ENCODE measurements at places on chromosomes 12 and 14. TPM values are rescaled to one million over a fixed set of nuclear protein-coding genes. Genes with fewer than 3 reads are reported as not detected.

Gene FAM222A
- 2.7 TPM for polyA plus RNA-seq

Gene NYNRIN
- 0.63 TPM for polyA plus RNA-seq

Gene GPR65
- polyA plus RNA-seq, result not detected

Gene GLI1
- 0.09 TPM for polyA plus RNA-seq

Gene EGLN3
- 27.3 TPM for polyA plus RNA-seq

GRCh38 chr14:64082837-64083236 lies 211.3 kb downstream of the ESR2 start:
- H3K27ac ChIP-seq, result no peak overlapping the region
- no peaks in the 10 kb centered on the region for H3K4me1 ChIP-seq
- no peak overlapping the region for H3K4me3 ChIP-seq
- DNase-seq, result no peak
- no peaks in the 10 kb centered on the region for H3K27me3 ChIP-seq

GRCh38 chr14:101181446-101182313 lies 278.2 kb upstream of the RTL1 start:
- no peak overlapping the region for H3K4me3 ChIP-seq
- H3K4me1 ChIP-seq, result no peaks in the 10 kb centered on the region
- DNase-seq, result no peak
- no peaks in the 10 kb centered on the region for H3K36me3 ChIP-seq
- H3K27ac ChIP-seq, result no peak overlapping the region

DNA sequence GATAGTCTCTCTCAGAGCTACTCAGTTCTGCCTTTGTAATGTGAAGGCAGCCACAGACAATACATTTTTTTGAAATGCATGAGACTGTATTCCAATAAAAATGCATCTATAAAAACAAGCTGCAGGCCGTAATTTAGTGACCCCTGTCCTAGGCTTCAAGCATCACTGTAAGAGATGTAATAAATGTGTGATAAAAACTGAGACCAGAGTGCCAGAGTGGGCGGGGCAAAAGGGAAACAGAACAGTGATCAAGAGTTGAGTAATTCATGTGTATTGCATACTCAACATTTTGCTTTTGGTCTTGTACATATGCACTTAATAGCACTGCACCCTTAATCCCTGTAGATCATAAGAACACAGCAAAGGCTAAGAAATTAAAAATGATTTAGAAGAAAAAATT lies 743.5 kb downstream of the DIO2 start:
- H3K27ac ChIP-seq, result no peak overlapping the region
- DNase-seq, result no peak

DNA sequence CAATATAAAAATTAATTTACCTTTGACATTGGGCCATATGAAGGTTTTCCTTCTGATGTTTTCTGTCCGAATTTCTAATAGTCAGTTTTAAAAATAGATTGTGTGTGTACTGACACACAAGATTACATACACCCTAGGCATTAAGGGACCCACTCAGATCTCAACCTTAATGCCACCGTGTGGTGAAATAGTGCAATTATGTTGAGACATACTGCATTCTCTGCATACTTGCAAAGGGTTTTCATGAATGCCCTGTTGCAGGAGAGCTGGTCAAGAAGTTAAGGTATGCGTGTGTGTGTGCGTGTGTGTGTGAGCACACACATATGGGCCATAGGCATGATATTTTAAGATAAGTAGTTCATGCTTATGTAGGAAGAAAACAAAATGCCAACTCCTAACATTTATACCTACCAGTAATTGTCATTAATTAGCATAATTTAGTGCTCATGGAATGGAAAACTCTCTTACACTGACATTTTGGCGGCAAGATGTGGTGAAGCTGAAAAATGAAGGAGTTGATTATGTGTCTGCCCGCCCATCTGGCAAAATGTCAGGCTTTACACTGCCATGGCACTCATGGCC lies 58.8 kb downstream of the PIK3C2G start:
- no peaks in the 10 kb centered on the region for H3K4me1 ChIP-seq
- peak; percentile 74 for DNase-seq
- no peaks in the 10 kb centered on the region for H3K36me3 ChIP-seq
- no peak overlapping the region for H3K4me3 ChIP-seq
- no peaks in the 10 kb centered on the region for H3K27me3 ChIP-seq
- no peak overlapping the region for H3K27ac ChIP-seq

DNA sequence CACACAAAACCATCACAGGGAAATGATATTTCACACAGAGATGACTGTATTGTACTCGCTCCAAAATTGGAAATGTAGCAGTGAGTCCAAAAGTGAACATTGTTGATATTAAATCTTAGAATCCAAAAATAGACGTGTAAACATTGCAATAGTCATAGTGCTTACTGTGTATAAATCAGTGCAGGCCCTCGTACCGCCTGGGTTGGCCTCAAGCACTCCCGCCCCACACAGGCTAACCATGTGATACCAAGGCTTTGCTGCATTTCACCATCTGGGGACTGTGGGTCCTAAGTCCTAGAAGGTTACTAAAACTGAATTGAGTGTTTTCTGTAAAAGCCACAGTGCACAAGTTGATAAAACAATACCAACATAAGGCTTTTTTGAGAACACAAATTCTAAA lies 107.3 kb downstream of the PPP2R5E start:
- H3K27me3 ChIP-seq, result no peaks in the 10 kb centered on the region
- peak; percentile 13 for DNase-seq
- H3K27ac ChIP-seq, result no peak overlapping the region
- peaks cover 22% of the 10 kb centered on the region for H3K4me1 ChIP-seq
- H3K4me3 ChIP-seq, result no peak overlapping the region

GRCh38 chr12:113328368-113328889 lies 6.5 kb downstream of the SLC8B1 start:
- no peak overlapping the region for H3K27ac ChIP-seq
- no peak overlapping the region for H3K4me3 ChIP-seq
- no peak for DNase-seq
- no peaks in the 10 kb centered on the region for H3K36me3 ChIP-seq
- 0 out of 2 replicates have a peak, but pooled peaks cover 2% of the 10 kb centered on the region for H3K4me1 ChIP-seq

DNA sequence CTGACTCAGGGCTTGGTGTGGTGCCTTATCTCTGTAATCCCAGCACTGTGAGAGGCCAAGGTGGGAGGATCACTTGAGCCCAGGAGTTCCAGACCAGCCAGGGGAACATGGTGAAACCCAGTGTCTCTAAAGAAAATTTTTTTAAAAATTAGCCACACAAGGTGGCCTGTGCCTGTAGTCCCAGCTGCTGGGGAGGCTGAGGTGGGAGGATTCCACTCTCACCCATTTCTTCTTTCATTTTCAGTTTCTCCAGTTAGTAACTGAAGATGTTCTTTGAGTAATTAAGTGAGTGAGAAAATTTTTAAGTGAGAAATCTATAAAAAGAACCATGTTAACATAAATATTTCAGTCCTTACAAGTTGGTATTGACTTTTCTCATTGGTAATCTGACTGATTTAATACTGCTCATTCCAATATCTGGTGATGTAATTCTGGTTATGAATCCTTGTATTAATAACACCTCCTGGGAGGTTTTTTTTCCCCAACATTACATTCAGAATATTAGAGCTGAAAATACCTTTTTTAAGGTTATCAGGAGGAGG lies 6.1 kb downstream of the METTL3 start:
- peaks cover 26% of the 10 kb centered on the region for H3K36me3 ChIP-seq
- no peak overlapping the region for H3K27ac ChIP-seq
- DNase-seq, result no peak
- peaks cover 17% of the 10 kb centered on the region for H3K4me1 ChIP-seq
- H3K27me3 ChIP-seq, result no peaks in the 10 kb centered on the region

DNA sequence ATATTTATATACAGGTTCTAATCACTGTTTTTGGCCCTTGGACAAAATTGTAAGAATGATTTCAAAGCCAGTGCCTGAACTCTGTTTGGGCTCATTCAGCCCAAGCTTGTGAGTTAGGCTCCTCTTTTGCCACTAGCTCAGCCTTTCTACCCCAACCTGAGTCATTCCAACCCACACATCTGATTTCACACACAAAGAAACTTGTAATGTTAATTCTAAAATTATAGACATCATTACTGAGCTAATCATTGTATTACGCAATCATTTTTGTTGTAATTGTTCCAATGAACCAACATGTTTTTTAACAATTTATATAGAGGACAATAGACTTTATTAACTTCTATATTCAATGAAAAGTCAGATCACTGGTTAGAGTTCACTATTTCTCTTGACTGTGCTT lies 441.1 kb downstream of the ETNK1 start:
- no peaks in the 10 kb centered on the region for H3K36me3 ChIP-seq
- H3K4me1 ChIP-seq, result no peaks in the 10 kb centered on the region
- no peak overlapping the region for H3K27ac ChIP-seq
- DNase-seq, result no peak
- H3K27me3 ChIP-seq, result no peaks in the 10 kb centered on the region
